Mesothelial cell of epicardium (in vitro differentiated cells): ENCODE measurements at places on chromosomes 6 and 20.

DNA sequence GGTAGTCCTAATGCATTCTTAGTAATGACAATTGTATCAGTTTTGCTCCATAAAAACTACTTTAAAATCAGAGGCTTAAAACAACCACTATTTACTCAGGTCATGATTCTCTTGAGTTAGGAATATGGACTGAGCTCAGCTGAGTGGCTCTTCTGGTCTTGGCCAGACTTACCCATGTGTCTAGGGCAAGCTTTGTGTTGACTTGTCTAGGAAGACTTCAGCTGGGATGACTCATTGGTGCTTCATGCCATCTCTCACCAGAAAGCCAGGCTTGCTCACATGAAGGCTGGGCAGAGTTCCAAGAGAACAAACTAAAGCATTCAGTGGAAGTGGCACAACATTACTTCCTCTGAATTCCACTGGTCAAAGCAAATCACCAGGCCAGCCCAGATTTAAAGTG lies 155.3 kb downstream of the DHX35 start:
- H3K36me3 ChIP-seq = no peaks in the 10 kb centered on the region
- no peak overlapping the region for H3K27ac ChIP-seq
- H3K4me1 ChIP-seq = no peaks in the 10 kb centered on the region
- no peak for DNase-seq

DNA sequence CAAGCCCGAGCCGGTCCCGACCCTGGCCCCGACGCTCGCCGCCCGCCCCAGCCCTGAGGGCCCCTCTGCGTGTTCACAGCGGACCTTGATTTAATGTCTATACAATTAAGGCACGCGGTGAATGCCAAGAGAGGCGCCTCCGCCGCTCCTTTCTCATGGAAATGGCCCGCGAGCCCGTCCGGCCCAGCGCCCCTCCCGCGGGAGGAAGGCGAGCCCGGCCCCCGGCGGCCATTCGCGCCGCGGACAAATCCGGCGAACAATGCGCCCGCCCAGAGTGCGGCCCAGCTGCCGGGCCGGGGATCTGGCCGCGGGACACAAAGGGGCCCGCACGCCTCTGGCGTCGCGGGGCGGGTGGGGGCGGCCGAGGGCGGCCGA lies 37.5 kb downstream of the YTHDF1 start:
- no peaks in the 10 kb centered on the region for H3K36me3 ChIP-seq
- H3K27ac ChIP-seq = no peak overlapping the region

- H3K27ac ChIP-seq = no peak overlapping the region
- no peaks in the 10 kb centered on the region for H3K27me3 ChIP-seq
- H3K4me1 ChIP-seq = no peaks in the 10 kb centered on the region
- no peak for DNase-seq
These were observed 82.7 kb downstream of the SAMD3 start for GRCh38 chr6:130140084-130140483.

- DNase-seq = no peak
- H3K27me3 ChIP-seq = no peaks in the 10 kb centered on the region
- H3K4me1 ChIP-seq = no peaks in the 10 kb centered on the region
- no peak overlapping the region for H3K4me3 ChIP-seq
These were observed 34.2 kb downstream of the KATNA1 start for GRCh38 chr6:149614337-149614736.

DNA sequence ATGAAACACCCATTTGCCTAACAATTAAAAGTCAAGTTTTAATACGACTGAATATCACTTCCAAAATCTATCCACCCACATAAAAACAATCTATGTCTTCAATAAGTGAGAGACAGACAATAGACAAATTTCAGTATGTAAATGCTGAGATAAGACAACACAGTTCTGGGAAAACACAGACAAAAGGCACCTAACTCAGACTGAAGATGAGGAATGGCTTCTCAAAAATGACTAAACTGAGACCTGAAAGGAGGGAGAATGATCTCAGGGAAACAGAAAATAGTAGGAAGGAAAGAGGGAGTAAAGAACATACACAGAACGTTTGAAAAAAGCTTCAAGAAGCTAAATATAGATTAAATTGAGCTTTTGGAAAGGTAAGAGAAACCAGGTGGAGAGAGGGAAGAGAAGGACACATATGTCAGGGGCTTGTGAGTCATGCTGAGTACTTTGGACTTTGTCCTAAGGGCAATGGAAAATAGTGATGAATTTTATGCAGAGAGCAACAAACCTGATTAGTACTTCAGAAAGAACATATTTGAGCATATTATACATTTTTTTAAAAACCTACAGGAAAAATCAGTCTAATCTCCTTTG lies 16.1 kb downstream of the LMBRD1 start:
- peaks cover 9% of the 10 kb centered on the region for H3K36me3 ChIP-seq
- no peak overlapping the region for H3K27ac ChIP-seq
- H3K27me3 ChIP-seq = no peaks in the 10 kb centered on the region
- DNase-seq = no peak
- no peak overlapping the region for H3K4me3 ChIP-seq

DNA sequence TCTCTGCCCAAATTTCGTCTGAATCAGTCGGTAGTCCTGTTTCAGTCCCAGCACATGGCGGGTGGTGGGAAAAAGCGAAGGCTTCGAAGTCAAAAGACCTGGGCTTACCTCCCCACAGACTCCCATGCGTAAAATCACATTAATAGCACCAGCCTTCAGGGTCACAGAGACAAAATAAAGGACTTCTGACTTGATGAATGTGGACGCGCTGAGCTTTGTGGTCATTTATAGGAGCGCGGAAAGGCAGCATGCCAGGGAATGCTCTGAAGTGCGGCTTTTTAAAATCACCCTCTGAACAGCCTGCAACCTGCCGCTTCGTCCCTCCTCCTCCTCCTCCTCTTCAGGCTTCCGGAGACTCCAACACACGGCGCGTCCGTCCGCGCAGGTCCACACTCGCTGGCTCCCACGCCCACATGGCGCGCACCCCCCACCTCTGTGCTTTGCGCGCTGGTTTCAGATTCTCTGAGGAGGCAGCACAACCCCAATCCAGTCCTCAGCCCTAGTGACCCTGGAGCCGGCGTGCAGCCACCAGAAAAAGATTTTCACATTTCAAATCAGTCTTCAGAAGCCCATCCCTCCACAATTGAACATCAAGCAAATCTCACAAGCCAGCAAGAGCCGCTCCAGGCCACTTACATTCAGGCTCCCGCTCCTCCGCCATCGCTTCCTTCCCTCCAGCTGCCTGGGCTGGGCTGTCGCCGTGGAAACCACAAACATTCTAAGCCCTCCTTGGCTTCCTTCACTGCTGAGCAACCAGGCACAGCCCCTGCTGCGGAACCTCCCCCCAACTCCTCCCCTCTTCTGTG lies at the start of gene C6orf118:
C6orf118 (minus strand) TSS at position 680 of the 806 bp plus-strand sequence; CDS start at position 661, 19 bp downstream.
- peak within 1 kb of the TSS; percentile 67 for H3K27ac ChIP-seq
- no peaks in the 10 kb centered on the region for H3K36me3 ChIP-seq
- peaks cover 44% of the 10 kb centered on the region for H3K27me3 ChIP-seq
- H3K4me1 ChIP-seq = peaks cover 4% of the 10 kb centered on the region
- peak within 1 kb of the TSS; percentile 72 for H3K4me3 ChIP-seq

DNA sequence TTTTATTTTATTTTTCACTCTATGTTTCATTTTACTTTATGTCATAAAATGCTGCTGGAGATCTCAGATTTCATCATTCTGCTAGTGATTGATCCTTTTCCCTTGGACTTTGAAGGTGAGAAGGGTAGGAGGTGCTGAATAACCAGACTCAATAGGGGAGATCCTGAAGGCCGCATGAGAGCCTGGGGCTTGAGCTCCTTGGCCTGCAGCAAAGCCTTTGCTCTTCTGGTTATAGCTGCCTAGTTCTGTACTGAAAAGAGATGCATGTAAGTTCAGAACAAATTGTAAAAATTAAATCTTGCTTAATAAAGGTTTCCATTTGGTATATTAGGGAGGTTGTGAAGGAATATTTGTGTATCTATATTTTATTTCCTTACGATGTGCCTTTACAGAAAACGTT lies 430.2 kb downstream of the QKI start:
- DNase-seq = no peak
- no peaks in the 10 kb centered on the region for H3K36me3 ChIP-seq
- H3K27ac ChIP-seq = no peak overlapping the region
- no peaks in the 10 kb centered on the region for H3K27me3 ChIP-seq

GRCh38 chr6:6699741-6700367 lies 111.3 kb downstream of the LY86 start:
- peaks cover 8% of the 10 kb centered on the region for H3K27me3 ChIP-seq
- peak overlapping the region; percentile 94 for H3K27ac ChIP-seq
- peaks cover 57% of the 10 kb centered on the region for H3K4me1 ChIP-seq
- no peak overlapping the region for H3K4me3 ChIP-seq

- H3K36me3 ChIP-seq = peaks cover 8% of the 10 kb centered on the region
- H3K4me1 ChIP-seq = peaks cover 17% of the 10 kb centered on the region
- DNase-seq = no peak
- peak overlapping the region; percentile 99 for H3K27ac ChIP-seq
- H3K27me3 ChIP-seq = no peaks in the 10 kb centered on the region
These were observed 913 bp downstream of the BTN2A2 start for GRCh38 chr6:26383624-26384417.

DNA sequence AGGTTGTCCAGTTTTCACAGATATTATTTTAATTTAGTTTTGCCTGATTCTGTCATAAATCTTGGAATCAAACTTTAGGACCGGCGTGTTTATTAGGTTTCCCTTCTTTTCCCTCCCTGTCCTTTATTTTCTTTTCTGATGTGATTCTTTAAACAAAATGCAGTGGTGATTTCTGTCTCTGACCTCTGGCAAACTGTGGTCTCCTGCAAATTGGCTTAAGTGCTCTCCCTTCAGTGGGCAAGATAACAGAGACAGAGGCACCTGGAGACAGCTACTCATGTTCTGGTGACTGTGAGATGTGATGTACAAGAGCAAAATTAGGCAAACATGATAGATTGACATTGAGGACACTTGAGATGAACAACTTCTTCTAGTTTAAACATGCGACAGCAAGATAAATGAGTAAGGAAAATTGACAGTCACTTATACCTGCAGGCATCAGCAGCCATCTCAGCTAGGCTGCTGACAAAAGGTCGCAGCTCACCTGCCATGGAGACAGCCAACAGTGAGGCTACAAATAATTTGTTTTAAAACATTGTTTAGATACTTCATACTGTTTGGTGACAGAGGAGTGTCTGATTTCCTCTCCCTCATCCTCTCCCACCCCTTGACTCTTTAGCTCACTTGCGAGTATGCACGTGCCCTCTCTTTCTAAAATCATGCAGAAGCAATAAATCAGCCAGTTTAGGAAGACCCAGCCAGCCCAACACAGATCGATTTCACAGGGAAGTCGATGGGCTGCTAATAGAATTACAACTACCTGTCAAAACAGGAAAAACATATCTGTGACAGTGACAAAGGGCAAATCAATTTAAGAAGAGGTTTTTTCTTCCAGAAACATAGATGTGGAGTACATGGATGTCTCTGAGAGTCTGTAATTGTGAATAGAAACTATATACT lies 63.4 kb upstream of the MAP3K7 start:
- no peak overlapping the region for H3K27ac ChIP-seq
- H3K4me3 ChIP-seq = no peak overlapping the region
- H3K27me3 ChIP-seq = peaks cover 41% of the 10 kb centered on the region
- H3K36me3 ChIP-seq = no peaks in the 10 kb centered on the region
- DNase-seq = no peak

- no peaks in the 10 kb centered on the region for H3K4me1 ChIP-seq
- no peaks in the 10 kb centered on the region for H3K27me3 ChIP-seq
- DNase-seq = no peak
- H3K36me3 ChIP-seq = no peaks in the 10 kb centered on the region
- no peak overlapping the region for H3K4me3 ChIP-seq
These were observed 80.6 kb downstream of the ADGB start for GRCh38 chr6:146679386-146679785.

DNA sequence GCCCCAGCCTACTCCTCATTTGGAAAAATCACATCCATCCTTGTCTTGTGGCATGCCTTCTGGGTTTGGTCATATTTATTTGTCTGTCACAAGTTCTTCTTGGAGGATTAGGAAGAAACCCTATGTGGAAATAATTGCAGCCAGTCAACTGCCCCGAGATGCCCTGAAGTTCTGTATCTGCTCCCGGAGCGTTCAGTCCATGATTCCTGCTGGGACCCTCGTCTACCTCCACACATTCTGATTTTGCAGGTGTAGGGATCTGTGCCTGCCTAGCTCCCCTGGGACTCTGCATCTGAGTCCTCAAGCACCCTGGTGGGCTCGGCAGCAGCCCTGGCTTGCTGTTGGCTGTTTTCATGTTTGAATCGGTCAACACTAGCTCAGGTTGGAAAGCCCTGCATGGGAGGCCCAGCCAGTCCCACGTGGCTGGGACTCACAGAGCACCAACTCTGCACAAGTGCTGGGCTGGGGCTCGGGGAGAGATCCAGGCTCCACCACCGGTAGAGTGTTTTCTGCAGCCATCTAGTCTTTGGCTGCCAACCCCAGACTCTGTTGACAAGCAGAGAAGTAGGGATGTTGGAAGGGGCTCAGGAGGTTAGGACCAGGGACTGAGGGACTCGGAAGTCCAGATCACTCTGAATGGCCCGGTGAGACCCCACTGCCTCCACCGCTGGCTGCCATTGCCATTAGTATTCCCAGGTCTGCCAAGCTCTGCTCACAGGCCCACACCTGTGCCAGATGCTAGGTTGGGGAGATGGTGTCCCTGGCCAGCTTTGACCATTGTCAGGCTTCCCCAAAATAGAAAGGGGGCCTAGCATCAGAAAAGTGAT lies 183.5 kb upstream of the CST7 start:
- H3K36me3 ChIP-seq = no peaks in the 10 kb centered on the region
- no peak for DNase-seq
- peaks cover 7% of the 10 kb centered on the region for H3K4me1 ChIP-seq
- H3K4me3 ChIP-seq = no peak overlapping the region
- H3K27ac ChIP-seq = no peak overlapping the region
